ENCODE measurements at places on chromosomes 1 and 21. TPM values are rescaled to one million over a fixed set of nuclear protein-coding genes. Genes with fewer than 3 reads are reported as not detected.

DNA sequence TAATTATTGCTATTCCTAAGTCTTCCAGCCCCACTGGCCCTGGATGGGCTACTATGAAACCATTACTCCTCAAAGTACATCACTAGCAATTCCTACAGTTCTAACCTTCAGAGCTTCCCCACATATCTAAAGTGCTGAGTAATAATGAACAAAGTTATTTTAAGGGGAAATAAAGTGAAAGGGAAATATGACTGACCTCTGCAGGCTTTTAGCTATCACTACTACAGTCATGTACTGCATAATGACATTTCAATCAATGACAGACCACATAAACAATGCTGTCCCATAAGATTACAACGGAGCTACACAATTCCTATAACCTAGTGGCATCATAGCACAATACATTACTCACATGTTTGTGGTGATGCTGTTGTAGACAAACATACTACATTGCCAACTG is 32.5 kb upstream of the ASPM start:
- H3K4me1 ChIP-seq, result peaks cover 13% of the 10 kb centered on the region
- H3K36me3 ChIP-seq, result peaks cover 69% of the 10 kb centered on the region
- H3K27me3 ChIP-seq, result no peaks in the 10 kb centered on the region
- H3K27ac ChIP-seq, result no peak overlapping the region
- DNase-seq, result no peak

Gene KRTAP7-1
- total RNA-seq, result not detected

DNA sequence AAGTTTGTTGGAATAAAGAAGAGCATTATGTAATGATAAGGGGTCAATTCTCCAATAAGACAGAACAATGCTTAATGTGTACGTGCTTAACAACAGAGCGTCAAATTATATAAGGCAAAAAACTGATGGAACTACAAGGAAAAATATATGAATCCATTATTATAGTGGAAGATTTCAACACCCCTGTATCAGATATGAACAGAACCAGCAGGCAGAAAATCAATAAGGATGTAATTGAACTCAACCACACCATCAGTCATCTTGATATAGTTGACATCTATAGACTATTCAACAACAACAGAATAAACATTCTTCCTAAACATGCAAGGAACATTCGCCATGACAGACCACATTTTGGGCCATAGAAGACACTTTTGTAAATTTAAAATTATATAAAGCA is 3.6 kb upstream of the CDC73 start:
- no peak overlapping the region for H3K27ac ChIP-seq
- no peaks in the 10 kb centered on the region for H3K36me3 ChIP-seq
- DNase-seq, result no peak
- no peak overlapping the region for H3K4me3 ChIP-seq

GRCh38 chr1:100443811-100444571 is 91.7 kb downstream of the CDC14A start:
- no peak for DNase-seq
- no peaks in the 10 kb centered on the region for H3K36me3 ChIP-seq
- H3K4me1 ChIP-seq, result peaks cover 29% of the 10 kb centered on the region
- H3K27ac ChIP-seq, result peak overlapping the region; percentile 51

- no peak overlapping the region for H3K27ac ChIP-seq
- H3K27me3 ChIP-seq, result no peaks in the 10 kb centered on the region
- peaks cover 12% of the 10 kb centered on the region for H3K4me1 ChIP-seq
- no peak overlapping the region for H3K4me3 ChIP-seq
- DNase-seq, result peak; percentile 56
- no peaks in the 10 kb centered on the region for H3K36me3 ChIP-seq
These were observed 157.7 kb downstream of the TRIM33 start for GRCh38 chr1:114353262-114353661.

DNA sequence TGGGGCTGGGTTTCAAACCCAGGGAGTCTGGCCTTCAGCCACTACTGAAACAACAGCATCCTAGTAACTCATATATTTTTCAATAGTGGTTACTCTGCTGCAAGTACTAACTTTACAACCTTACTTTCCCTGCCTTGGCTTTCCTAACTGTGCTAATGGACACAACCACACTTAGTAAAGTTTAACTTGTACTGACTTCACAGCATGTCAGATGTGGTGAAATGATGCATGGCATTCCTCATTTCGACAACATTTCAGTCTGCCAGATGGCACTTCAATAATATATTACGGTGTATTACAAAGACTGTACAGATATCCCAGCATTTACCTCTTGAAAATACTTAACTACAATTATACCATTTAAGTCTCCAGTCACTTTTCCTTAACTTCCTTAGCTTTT is 27.8 kb downstream of the LRRC7 start:
- no peak overlapping the region for H3K4me3 ChIP-seq
- no peak overlapping the region for H3K27ac ChIP-seq
- no peaks in the 10 kb centered on the region for H3K36me3 ChIP-seq
- no peaks in the 10 kb centered on the region for H3K27me3 ChIP-seq
- no peaks in the 10 kb centered on the region for H3K4me1 ChIP-seq
- DNase-seq, result no peak

GRCh38 chr1:68908316-68908715 is 411.4 kb upstream of the DEPDC1 start:
- no peak overlapping the region for H3K27ac ChIP-seq
- no peaks in the 10 kb centered on the region for H3K36me3 ChIP-seq
- no peak overlapping the region for H3K4me3 ChIP-seq
- H3K27me3 ChIP-seq, result no peaks in the 10 kb centered on the region
- DNase-seq, result no peak

DNA sequence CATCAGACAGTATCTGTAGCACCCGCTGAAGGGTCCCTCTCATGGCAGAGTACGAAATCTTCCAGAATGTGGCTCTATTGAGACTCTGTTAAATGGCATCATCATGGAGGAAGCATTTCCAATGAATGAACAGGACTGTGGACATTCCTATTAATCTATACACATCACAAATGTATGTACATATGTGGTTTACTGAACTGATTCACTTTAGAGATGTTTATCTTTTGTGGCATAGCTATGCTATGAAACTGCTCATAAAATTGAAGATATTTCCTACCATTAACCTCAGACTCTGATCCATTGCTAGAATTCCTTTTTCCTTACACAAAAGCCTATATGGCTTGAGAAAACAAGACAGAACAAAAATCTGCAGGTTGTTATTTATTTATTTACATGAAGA is 259.6 kb upstream of the RRP15 start:
- no peaks in the 10 kb centered on the region for H3K36me3 ChIP-seq
- no peak overlapping the region for H3K27ac ChIP-seq
- no peak for DNase-seq
- no peaks in the 10 kb centered on the region for H3K4me1 ChIP-seq
- H3K4me3 ChIP-seq, result no peak overlapping the region

Gene THEM5
- not detected for total RNA-seq

DNA sequence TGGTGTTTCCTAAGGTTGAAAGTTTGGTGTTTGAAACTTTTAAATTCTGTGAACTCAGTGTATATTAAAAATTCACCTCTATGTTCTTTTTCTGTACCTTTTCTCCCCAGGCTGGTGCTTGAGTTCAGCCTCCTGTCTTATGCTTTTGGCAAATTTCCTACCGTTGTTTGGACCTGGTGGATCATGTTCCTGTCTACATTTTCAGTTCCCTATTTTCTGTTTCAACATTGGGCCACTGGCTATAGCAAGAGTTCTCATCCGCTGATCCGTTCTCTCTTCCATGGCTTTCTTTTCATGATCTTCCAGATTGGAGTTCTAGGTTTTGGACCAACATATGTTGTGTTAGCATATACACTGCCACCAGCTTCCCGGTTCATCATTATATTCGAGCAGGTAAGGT is 24.9 kb upstream of the AXDND1 start:
- H3K27me3 ChIP-seq, result no peaks in the 10 kb centered on the region
- DNase-seq, result no peak
- H3K27ac ChIP-seq, result no peak overlapping the region
- no peak overlapping the region for H3K4me3 ChIP-seq

Gene FGR
- total RNA-seq, result 193 TPM

Gene SELL
- total RNA-seq, result 23.8 TPM

- H3K4me1 ChIP-seq, result no peaks in the 10 kb centered on the region
- H3K27me3 ChIP-seq, result no peaks in the 10 kb centered on the region
- DNase-seq, result no peak
- H3K27ac ChIP-seq, result no peak overlapping the region
These were observed 50.9 kb upstream of the CDC42BPA start for GRCh38 chr1:227369102-227369760.

DNA sequence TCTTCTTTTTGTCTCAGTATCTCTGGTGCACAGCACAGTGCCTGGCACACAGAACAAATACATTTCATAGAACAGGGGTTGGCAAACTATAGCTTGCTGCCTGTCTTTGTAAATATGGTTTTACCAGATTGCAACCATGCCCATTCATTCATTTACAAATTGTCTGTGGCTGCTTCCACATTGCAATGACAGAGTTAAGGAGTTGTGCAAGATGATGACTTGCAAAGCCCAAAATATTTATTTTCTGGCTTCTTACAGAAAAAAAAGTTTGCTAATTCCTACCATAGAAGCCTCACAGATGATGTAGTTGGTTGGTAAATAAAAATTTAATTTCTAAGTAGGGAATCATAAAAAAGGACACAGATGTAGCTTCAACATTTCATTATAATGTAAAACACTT is 11.2 kb upstream of the HMGB4 start:
- no peak for DNase-seq
- H3K4me1 ChIP-seq, result no peaks in the 10 kb centered on the region
- no peaks in the 10 kb centered on the region for H3K36me3 ChIP-seq
- peaks cover 10% of the 10 kb centered on the region for H3K27me3 ChIP-seq

DNA sequence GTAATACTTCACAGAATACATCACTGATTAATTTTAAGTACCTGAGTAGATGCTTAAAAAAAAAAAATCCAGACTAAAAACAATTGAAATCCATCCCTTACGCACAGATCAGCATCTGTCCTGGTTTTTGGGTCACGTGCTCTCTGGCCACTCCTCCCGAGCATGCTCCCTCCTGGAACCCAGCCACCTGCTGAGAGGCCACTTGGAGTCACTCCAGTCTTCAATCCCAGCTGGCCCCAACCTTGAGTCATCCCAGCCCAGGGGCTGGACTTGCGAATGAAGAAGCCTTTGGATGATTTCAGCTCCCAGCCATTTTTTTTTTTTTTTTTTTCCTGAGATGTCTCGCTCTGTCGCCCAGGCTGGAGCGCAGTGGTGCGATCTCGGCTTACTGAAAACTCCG is 8.9 kb downstream of the MAP1LC3C start:
- no peak overlapping the region for H3K27ac ChIP-seq
- no peaks in the 10 kb centered on the region for H3K27me3 ChIP-seq
- H3K4me1 ChIP-seq, result no peaks in the 10 kb centered on the region
- H3K4me3 ChIP-seq, result no peak overlapping the region
- no peaks in the 10 kb centered on the region for H3K36me3 ChIP-seq
- peak; percentile 61 for DNase-seq

Gene GFI1
- 3.3 TPM for total RNA-seq

- H3K4me3 ChIP-seq, result peak overlapping the region; percentile 96
- peaks cover 12% of the 10 kb centered on the region for H3K36me3 ChIP-seq
- H3K4me1 ChIP-seq, result peaks cover 59% of the 10 kb centered on the region
- H3K27ac ChIP-seq, result peak overlapping the region; percentile 93
- H3K27me3 ChIP-seq, result no peaks in the 10 kb centered on the region
These were observed 2.2 kb downstream of the IER5 start for GRCh38 chr1:181090641-181091126.

GRCh38 chr1:224404916-224405603 is 29.5 kb downstream of the WDR26 start:
- H3K27me3 ChIP-seq, result no peaks in the 10 kb centered on the region
- DNase-seq, result no peak
- no peak overlapping the region for H3K4me3 ChIP-seq
- no peak overlapping the region for H3K27ac ChIP-seq
- H3K4me1 ChIP-seq, result peaks cover 10% of the 10 kb centered on the region
- peaks cover 97% of the 10 kb centered on the region for H3K36me3 ChIP-seq

GRCh38 chr1:117574161-117574835 is 31.6 kb upstream of the TENT5C start:
- H3K27ac ChIP-seq, result no peak overlapping the region
- no peak overlapping the region for H3K4me3 ChIP-seq
- no peak for DNase-seq
- H3K4me1 ChIP-seq, result peaks cover 9% of the 10 kb centered on the region
- H3K36me3 ChIP-seq, result no peaks in the 10 kb centered on the region
- H3K27me3 ChIP-seq, result no peaks in the 10 kb centered on the region

DNA sequence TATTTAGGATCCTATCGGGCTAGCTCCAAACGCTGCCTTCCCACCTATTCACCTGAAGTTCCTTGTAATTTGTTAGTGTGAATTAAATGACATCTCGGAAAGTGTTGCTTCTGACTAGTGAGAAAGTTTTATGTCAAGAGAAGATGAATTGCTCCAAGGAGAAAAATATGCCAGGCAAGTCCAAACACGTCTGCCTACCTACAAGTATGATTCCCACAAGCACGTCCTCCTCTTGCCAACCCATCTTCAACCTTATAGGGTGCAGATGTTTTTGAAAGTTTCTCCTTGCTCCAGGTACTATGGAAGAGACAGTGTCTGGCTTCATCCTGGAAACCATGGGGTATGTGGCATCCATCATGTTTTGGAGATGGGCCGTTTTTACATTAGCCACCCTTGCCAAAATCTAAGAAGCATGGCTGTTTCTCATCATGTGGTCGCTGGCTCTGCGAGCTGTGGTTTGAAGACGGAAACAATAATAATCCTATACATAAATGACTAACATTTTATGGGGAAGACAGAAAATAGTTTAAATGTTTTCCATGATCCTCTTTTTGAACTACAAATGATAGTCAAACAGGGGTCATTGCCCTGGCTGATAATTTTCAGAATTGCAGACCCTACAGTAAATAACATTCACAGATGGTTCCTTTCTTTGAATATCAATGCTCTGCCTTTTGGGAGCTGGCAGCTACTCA is 505.8 kb downstream of the SMYD3 start:
- no peak overlapping the region for H3K4me3 ChIP-seq
- H3K27ac ChIP-seq, result no peak overlapping the region
- no peaks in the 10 kb centered on the region for H3K27me3 ChIP-seq
- DNase-seq, result no peak
- no peaks in the 10 kb centered on the region for H3K36me3 ChIP-seq

DNA sequence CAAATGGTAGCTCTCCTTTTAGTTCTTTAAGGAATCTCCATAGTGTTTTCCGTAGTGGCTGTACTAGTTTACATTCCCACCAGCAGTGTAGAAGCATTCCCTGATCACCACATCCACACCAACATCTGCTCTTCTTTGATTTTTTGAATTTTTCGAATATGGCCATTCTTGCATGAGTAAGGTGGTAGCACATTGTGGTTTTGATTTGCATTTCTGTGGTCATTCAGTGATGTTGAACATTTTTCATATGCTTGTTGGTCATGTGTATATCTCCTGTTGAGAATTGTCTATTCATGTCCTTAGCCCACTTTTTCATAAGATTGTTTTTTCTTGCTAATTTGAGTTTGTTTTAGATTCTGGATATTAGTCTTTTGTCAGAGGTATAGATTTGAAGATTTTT is 84.6 kb upstream of the B3GALT2 start:
- H3K27ac ChIP-seq, result no peak overlapping the region
- no peak overlapping the region for H3K4me3 ChIP-seq
- no peaks in the 10 kb centered on the region for H3K27me3 ChIP-seq
- H3K4me1 ChIP-seq, result no peaks in the 10 kb centered on the region

Gene UMODL1
- total RNA-seq, result 0.50 TPM
